HCEC 1CT (cell line): ENCODE measurements at places on chromosomes 1 and 21.

GRCh38 chr1:14901371-14901954 is 252.1 kb upstream of the TMEM51 start:
- DNase-seq: no peak

DNA sequence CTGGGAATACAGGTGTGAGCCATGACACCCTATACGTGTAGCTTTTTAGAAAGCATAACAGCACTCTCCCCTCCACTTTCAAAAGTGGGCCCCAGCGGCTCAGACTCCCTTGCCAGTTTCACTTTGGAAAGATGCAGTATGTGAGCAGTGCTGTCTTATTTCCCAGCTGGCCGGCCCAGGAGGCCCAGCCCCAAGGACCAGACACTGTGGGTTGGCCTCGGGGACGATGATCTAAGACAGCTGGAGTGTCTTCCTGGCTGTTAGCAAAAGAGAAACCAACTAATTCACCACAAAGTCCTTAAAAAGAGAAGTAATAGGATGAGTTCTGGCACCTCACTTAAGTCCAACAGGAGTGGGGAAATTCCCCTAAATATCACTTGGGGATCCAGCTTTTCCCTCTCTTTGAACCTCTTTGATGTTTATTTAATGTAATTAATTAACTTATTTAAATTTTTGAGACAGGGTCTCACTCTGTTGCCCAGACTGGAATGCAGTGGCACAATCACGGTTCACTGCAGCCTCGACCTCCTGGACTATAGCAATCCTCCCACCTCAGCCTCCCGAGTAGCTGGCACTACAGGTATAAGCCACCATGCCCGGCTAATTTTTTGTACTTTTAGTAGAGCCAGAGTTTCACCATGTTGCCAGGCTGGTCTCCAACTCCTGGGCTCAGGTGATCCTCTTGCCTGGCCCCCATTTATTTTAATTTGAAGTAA is 17.6 kb upstream of the CLIC4 start:
- peak; percentile 86 for DNase-seq

DNA sequence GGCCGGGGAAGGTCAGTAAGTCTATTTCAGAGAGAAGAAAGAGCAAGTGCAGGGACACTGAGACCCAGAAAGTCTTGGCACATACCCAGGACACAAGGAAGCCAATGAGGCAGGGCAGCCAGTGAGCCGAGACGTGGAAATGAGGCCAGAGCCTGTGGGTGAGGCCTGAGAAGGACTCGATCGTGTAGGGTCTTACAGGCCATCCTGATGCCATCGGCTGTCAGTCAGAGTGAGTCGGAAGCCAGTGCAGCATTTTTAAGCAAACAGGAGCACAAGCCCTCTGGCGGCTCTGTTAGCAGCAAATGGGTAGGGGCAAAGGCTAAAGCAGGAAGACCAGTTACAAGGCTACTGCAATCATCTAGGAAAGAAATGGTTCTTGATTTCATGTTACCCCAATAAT is 6.1 kb upstream of the GJB3 start:
- no peak for DNase-seq

- peak; percentile 33 for DNase-seq
Measured at GRCh38 chr1:201171063-201172036, 17.1 kb upstream of the TMEM9 start.

GRCh38 chr21:37045149-37045548 is 27.7 kb downstream of the PIGP start:
- DNase-seq: no peak

GRCh38 chr21:36023092-36023480 is 37.2 kb downstream of the SETD4 start:
- DNase-seq: no peak

DNA sequence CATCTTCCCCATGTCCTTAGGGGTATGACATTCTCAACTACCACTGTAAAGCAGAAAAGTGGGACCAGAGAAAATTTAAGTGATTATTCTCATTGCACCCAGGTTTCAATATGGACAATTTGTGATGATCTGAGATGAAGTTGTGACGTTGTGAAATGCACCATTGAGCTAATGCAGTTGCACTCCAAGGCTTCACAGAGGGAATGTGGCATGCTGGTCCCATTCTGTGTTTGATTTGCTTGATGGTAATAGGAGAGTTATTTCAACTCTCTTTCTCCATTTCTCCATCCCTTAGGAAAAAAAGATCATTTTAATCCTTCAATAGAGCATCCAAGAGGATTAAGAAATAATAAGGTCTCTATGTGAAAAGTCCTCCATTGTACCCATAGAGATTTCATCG is 136.6 kb downstream of the SLC30A10 start:
- no peak for DNase-seq

GRCh38 chr1:33126411-33127000 is 45.6 kb downstream of the AZIN2 start:
- DNase-seq: no peak

GRCh38 chr1:197180252-197180878 is 33.9 kb upstream of the ASPM start:
- DNase-seq: peak; percentile 86

DNA sequence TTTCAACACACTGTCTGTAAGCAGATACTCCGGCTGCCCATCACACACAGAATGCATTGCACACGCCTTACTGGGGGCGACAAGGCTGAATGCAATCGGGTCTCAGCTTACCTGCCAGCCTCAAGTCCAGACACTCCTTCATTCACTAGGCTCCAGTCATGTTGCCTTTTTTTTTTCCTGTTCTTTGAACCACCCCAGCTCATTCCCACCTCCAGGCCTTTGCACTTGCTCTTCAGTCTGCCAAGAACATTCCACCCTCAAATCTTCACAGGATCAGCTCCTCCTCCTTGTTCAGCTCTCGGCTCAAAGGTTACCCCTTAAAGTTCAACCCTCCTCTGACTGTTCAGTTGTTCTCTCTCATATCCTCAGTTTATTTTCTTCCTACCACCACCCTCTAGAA is 181.9 kb upstream of the ESRRG start:
- no peak for DNase-seq
